Cardiac fibroblast (primary cell): ENCODE measurements at places on chromosomes 13 and 19.

DNA sequence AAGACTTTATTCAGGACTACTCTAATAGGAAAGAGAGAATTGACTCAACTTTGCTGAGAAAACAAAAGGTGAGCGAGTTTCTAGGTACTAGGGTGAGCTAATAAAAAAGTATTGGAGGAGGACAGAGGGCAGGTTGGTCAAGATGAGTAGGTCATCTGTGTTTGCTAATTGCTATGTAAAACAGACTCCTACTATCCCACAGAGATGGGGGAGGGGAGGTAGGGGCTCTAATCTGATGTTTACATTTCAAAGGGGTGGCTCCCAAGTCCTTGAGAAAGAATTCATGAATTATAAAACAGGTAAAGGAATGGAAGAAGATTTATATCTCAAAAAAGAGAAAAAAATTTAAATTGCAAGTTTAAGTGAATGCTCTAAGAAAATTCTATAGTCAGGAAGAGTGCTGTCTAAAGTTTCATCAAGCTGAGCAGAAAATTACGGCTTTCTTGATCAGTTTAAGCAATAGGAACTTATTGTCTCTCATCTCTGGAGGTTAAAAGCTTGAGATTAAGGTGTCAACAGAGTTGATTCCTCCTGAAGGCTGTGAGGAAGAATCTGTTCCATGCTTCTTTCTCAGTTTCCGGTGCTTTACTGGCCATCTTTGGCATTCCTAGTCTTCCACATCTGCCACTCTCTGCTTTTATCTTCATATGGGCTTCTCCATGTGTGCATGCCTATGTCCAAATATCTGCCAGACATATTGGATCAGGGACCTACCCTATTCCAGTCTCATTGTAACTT lies 790.3 kb downstream of the SLITRK5 start:
- no peak for DNase-seq

- no peak for DNase-seq
These were observed 375.7 kb downstream of the TDRD3 start for GRCh38 chr13:60772726-60773125.

DNA sequence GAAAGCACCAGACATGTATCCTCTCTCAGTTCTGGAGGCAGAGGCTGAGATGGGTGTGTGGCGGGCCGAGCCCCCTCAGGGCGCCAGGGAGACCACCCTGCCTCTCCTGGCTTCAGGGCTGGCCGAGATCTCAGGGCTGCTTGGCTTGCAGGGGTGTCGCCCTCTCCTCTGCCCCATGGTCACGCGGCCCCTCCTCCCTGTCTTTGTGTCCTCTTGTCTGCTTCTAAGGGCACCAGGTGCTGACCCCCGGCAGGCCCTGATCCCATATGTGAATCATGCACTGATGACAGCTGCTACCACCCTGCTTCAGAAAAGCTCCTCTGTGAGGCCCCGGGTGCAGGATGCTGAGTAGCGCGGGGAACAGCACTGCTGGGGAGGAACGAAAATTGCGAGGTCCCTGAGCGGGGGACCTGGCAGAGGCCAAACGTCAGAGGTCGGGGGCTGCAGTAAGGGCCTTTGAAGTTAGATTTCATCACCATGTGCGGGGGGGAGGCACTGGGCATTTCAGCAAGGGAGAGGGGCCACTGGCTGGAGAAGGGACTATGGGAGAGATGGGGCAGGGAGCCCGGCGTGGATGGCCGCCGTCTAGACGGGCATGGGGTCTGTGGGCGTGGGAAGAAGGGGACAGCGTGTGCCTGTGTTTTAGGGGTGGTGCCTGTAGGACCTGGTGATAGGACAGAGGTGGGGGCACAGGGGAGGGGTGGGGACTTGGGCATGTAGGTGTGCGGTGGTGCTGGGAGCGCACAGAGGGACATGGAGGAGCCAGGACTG lies 125.2 kb downstream of the KDM4B start:
- DNase-seq = no peak

GRCh38 chr19:15291089-15291488 lies 41.2 kb downstream of the BRD4 start:
- no peak for DNase-seq

- DNase-seq = no peak
These were observed 2232.7 kb downstream of the PCDH9 start for GRCh38 chr13:64997438-64997837.

DNA sequence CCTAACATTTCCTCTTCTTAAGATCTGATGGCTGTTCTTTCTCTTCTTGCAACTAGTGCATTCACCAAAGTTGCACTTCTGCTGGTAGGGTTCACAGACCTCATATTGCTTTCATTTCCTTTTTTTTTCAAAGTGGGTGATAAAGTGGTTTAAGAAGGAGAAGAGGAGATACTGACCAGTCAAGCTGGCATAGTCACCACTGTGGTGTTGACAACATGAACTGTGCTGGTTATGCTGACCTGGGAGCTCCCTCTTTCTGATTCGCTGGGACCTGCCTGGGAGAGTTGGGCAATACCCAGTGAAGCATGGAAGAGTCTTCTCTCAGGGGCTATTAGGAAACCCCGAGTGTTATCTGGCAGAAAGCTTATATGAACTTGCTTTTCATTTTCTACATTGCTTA lies 222.9 kb downstream of the SLITRK5 start:
- DNase-seq = no peak

GRCh38 chr19:35122687-35123551 lies 7.3 kb downstream of the FXYD3 start:
- no peak for DNase-seq

GRCh38 chr13:75357576-75358289 lies 124.2 kb downstream of the TBC1D4 start:
- peak; percentile 70 for DNase-seq

DNA sequence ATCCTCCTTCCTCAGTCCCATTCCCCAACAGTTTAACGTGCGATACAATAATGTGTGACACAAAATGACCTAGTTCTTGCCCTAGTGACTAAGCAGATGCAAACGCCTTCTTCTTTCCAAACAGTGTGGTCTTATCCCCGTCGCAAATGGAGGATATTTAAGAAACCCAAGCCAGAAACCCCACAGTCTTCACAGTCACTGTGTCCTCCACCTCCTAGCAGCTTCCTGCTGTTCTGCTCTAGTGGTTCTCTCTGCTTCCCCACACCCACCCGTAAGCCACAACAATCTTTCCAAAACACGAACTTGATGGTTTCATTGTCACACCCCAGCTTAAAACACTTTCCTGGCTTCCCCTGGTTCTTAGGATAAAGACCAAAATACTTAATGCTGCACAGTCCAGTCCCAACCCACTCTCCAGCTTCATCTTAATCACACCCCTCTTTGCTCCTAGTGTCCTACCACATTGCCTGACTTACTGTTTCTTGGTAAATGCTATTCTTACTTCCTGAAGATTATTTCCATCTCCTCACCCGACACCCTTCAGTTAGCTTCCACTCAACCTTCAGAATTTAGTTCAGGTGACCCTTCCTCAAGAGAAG lies 32.3 kb downstream of the ITM2B start:
- no peak for DNase-seq

DNA sequence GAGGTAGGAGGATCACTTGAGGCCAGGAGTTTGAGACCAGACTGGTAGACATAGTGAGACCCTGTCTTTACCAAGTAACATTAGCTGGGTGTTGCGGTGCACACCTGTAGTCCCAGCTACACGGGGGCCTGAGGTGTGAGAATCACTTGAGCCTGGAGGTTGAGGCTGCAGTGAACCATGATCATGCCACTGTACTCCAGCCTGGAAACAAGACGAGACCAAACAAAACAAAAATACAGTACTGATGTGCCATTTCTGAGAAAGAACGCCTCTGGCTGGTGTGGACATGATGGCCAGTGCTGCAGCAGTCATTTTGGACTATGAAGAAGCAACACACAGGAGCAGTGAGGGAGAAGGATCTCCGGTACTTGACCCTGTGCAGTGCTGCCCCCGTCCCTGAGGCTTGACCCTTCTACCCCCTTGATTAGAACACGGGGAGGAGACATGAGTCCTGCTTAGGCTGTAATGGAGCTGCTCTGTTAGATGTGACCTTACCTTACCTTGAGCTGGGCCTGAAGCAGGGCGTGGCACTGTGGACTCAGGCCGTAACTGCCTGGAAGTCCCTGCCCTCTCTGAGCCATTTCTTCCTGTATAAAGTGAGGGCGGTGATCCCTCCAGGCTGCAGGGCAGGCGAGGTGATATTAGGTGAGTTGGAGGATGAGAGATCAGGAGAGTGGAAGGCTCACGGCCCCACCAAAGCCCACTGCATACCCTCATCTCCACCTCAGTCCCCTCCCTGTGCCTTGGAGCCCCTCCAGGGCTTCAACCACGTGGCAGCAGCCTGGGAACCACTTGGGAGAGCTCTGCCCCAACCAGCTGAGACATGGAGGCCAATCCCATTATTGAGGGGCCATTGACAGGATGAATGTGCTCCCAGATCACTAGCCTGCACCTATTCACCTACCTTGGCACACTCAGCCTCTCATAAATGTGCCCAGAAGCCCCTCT lies 5.9 kb downstream of the RPL18A start:
- DNase-seq = peak; percentile 27

- DNase-seq = peak; percentile 63
These were observed 1.7 kb downstream of the ITM2B start for GRCh38 chr13:48234566-48235340.

DNA sequence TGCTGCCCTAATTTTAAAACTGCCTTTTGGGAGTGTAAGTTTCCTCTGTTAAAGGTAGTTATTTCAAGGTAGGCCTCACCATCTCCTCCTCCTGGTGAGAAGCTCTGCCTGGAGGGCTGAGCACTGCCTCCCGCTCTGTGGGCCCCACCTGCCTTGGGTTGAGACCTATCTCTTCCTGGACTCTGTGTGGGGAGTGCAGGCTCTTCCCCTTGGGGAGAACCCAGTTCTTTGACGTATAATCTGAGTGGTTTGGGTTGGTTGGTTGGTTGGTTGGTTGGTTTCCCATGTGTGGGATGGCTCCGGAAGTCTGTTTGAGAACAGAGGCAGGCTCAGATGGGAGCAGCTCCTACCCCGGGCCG lies 39.1 kb downstream of the ACTN4 start:
- no peak for DNase-seq

- DNase-seq = no peak
These were observed 307.0 kb downstream of the SPRY2 start for GRCh38 chr13:80033951-80034350.

GRCh38 chr13:49664606-49665005 lies 26.7 kb downstream of the EBPL start:
- DNase-seq = no peak

DNA sequence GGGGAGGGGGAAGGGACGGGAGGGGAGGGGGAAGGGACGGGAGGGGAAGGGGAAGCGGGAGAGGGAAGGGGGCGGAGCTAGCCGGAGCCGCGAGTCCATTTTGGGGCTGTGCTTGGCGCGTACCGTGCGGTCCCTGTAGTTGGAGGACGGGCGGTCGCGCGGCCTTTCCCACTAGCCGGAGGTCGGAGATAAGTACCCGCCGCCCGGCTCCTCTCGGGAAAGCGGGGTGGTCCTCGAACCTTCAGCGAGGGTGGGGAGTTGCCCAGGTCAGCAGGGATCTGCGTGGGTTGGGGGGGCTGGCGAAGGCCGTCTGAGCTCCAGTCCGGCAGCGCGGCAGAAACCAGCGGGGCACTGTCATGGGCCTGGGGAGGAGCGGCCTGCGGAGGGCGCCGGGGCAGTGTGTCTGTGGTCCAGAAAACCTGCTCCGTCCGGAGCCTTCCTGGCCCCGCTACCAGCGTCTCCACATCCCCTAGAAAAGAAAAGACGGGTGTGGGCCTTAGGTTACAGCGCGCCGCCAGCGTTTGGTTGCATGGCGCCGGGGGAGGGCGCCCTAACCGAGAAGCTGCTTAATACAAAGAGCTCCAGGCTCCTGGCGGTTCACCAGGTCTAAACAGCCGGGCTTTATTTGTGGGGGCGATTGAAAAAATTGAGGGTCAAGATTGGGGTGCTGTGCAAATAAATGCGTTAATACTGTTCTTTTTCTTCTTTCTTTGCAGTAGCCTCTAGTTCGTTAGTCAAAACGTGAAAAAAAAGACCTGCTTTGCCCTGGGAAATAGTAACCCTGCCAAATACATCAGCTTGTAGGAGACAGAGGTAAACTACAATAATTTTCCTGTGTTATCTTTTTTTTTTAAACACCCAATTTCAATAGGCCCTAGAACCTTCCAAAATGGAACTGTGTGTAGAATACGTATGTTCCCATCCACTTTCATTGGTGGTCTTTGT lies at the start of gene TRIM13:
Gene TRIM13 (plus strand): TSS at position 92 of the 945 bp plus-strand sequence. CDS start 14,899 bp downstream, outside the sequence.
- DNase-seq = peak; percentile 95

DNA sequence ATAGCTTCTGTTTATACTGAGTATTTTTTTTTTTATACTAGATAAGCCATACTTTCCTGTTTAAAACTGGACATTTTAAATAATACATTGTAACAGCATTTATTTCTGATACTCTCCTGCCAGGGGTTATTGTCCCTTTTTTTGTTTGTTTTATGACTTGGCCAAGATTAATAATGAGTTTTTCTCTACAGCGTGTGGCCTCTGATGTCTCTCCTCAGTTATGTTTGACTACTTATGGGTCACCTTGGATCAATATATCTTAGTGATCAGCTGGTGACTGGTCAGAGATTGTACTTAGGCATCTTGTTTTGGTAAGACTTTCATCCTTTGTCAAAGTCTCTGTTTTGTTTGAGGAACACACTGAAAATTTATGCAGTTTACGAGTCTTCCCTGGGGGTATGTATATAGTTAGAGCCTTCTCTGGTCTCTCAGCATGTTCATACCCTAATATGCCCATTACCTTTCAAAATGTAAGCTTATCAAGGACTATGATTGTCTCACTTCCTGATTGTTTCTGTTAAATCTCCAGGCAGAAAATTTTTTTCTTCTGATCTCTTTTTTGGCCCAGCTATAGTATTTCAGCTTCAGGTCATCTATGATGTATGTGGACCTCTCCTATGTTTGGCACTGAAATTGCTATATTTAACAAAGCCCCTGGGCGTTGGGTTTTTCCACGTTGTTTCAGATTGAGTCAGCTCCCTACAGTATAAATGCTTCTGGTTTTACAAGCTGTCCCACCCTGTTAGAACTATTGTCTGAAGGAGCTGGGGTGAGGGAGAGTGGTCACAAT lies 87.9 kb downstream of the URI1 start:
- DNase-seq = no peak

- peak; percentile 54 for DNase-seq
These were observed 689 bp downstream of the ING1 start for GRCh38 chr13:110713981-110714796.

DNA sequence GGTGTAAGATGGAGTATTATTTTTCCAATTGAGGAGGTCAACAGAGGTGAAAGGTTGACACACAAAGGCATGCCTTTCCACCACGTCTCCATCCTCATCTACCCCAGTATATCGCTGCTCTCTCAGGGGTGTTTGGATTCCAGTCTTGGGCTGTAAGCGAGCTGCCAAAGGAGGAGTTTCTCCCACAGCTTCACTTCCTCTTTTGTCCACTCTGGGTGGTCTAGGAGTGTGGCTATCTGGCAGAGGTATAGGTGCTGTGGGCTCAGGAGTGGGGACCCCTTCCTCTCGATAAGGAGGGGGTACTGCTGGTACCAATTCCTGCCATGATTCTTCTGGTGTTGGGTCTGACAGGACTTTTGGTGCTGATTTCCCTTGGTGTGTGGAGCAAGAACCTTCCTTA lies 39.4 kb downstream of the ZNF846 start:
- DNase-seq = no peak

GRCh38 chr13:100129605-100130004 lies 40.7 kb downstream of the PCCA start:
- peak; percentile 18 for DNase-seq

DNA sequence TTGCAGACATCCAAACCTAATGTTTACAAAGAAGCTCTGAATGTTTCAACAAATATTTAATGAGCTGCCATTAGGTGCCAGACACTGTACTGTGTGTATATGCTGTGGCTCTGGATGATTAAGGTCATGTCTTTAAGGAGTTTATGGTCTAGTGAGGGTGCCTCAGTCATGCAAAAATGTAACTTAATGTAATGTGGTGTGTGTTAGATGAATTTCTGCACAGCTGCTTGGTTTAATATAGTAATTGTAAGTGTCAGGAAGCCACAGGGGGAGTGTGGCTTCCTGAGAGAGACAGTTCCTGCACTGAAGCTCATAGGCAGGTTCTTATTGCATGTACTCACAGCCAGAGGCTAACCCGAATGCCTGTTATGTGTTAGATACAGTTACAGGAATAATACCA lies 43.3 kb downstream of the SPATA13 start:
- DNase-seq = no peak
